ENCODE measurements at places on chromosomes 6 and 20. TPM values are rescaled to one million over a fixed set of nuclear protein-coding genes. Genes with fewer than 3 reads are reported as not detected.

DNA sequence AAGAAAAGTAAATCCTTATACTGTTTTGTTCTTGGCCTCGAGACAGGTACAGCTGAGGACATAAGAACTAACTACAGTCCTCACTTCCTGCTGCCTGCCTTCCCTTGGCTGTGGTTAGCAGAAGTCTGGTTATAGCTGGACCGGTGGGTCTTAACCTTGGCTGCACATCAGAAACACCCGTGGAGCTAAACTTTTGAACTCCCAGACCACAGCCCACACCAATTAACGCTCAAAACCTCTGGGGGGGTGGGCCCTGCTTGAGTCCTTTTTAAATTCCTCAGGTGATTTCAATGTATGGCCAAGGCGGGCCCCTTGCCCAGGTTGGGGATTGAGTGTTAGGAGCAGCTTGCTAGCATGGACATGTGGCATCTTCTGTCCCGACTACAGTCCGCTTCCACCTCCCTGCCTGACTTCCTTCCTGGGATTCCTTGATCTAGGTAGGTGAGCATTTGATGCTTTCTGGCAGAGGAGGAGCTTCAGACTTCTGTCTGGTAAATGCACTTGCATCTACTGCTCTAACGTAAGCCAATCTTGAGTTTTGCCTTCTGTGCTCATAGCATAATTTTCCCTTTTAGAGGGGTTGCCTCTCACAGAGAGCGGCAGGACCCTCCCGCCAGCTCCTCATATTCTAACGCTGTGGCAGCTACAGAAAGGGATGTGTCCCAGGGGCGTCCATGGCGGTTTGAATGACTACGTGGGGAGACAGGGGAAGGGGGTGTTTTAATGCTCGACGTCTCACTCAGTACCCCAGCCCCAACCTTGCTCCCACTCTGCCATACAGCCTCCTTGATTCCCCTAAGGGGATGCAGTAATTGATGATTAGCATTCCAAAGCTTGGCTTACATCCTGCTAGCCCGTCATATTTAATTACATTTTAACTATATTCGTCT, 390.1 kb downstream of the ZFAND3 start:
- no peak for DNase-seq

GRCh38 chr6:126176282-126176681, 163.6 kb upstream of the CENPW start:
- DNase-seq: no peak

DNA sequence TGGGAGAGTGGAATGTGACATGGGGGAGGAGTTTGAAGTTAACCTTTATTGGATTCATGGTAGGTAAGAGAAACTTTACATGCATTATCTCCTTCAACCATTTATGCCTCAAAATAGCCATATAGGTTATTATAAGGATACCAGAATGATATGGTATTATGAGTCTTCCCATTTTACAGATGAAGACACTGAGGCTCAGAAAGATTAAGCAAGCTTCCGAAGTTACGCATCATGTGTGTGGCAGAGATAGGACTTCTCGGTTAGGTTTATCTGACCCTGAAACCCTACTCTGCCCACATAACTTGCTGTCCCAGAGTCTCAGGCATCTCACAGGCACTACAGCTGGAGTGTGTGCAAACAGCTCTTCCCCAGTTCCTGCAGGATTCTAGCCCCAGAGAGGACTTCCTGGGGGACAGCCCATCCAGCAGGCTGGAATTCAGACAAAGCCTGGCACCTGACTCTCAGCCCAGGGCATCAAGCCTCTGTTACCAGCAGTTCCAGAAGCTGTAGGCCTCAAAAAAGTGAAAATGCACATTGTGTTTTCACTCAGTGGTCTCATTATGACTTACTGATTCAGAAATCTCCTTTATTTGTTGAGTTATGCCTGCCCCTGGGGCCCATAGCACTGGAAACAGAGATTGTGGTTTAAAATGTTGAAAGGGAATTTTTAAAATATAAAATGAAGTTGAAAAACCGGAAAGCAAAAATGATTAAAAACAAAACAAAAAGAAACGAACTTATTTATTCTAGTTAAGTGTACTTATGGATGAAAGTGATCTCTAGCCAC, 512.8 kb upstream of the CHD6 start:
- DNase-seq: no peak

DNA sequence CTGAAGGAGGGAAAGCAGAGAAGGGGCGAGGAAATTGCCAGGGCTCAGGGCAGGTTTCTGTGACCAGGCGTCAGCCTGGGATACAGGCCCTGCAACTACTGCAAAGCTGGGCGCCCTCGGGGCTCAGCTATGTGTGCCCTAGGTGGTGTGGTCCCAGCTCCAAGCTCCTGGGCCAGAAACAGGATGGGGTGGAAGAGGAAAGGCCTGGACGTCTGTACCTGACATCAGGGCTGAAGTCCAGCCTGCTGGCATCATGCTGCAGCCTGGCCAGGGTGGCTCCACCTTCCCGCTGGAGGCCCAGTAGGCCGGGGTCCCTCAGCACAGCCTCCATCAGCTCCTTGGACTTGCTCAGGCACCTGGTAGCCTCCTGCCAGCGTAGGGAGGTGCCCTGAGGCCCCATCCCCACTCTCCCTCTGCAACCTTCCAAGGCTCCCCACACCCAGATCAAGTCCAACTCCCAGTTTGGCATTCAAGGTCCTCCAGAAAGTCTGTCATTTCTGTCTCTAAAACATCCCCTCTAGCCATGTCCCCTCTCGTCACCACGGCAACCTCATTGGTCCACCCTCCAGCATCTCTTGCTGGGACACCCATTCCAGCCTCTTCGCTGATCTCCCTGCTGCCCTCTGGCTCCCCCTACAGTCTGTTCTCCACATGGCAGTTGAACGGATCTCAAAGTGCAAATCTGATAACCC, 38.2 kb downstream of the KIAA1755 start:
- DNase-seq: peak; percentile 20

- no peak for DNase-seq
These were observed 43.0 kb upstream of the PTPN1 start for GRCh38 chr20:50467174-50467573.

GRCh38 chr6:80550748-80551147, 444.3 kb downstream of the BCKDHB start:
- DNase-seq: no peak

DNA sequence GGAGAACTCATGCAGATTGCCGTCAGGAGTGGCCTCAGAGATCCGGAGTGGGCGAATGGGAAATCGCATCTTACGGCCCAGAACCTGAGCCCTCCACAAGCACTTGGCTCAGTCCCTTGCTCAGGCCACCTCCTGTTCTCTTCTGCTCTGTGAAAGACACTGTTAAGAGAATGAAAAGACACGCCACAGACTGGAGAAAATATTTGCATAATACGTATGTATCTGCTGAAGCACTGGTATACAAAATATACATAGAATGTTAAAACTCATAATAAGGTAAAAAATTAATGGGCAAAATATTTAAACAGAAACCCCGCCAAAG, 838 bp upstream of the POM121L2 start:
- no peak for DNase-seq

GRCh38 chr6:35048031-35048613, 93.0 kb downstream of the TCP11 start:
- no peak for DNase-seq

The MEI4 gene
- not detected for total RNA-seq

The FAM162B gene
- total RNA-seq: not detected

The EYA2 gene
- 0.22 TPM for total RNA-seq

The BPI gene
- total RNA-seq: not detected
